ENCODE measurements at places on chromosomes 6 and 20.
A peak's percentile ranks its signal among the peaks of the same experiment; 100 is the strongest.

DNA sequence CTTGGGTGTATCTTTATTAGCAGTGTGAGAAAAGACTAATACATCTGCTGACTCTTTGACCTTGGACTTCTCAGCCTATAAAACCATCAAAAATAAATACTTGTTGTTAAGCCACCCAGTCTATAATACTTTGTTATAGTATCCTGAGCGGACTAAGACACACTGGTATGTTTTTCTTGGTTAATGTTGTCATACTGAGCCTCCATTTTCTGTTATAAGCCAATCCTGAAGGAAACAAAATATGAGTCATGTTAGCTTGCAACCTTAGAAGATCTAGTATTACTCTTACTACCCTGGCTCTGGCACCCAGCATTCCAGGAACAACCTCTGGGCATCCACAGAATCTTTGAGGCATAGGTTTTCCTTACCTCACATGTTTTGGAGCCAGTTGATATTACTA is 307.2 kb downstream of the FRK start:
- peak; percentile 11 for DNase-seq

DNA sequence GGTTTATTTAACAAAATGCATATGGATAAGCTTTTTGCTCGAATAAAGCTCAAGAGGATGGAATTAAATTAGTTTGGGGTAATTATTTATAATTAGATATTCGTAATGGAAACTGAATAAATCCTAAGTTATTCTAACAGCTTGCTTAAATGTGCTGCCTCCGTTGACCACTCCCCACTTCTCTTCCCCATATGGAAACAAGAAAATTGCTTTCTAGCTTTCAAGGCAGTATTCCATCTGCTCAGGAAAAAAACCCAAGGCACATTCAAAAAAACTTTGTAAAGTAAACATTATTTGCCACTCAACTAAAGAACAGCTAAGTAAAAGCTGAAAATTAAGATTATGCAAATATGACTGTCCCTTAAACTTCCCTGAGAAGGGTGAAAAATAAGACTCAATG is 369.2 kb downstream of the HAO1 start:
- no peak for DNase-seq

DNA sequence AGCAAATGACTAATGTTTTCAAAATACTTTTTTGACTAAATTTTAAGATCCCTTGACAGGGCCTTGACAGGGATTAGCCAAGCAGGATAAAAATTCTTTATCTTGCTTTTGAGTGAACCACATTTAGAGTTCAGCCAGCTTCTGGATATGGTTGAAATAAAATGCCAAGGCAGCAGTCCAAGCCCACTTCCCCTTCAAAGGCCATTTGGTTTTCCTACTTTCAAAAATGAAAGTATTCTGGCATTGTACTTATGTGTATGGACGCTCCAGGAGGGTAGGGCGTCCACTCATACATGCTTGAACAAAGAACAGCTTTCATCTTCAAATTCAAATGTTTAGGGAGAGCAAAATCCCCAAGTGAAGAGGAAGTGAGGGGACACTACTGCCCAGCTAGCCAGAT is 82.3 kb upstream of the BCLAF1 start:
- DNase-seq: no peak

DNA sequence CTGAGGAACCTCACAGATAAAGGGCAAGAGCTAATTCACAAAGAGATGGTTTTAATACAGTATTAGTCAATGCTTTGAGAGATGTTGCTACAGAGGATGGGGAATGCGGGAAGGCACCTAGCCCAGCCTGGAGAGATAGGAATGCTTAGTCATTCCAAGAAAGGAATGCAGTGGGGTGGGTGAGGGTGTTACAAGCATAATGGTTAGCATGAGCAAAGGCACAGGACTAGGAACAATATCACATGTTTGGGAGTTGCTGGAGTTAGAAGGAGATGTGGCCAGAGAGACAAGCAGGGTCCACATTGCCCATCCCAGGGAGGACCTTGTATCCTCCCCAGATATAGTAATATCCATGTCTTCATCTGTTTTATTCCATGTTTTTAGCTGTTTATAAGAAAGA is 107.0 kb upstream of the OGFRL1 start:
- DNase-seq: peak; percentile 84

GRCh38 chr20:47117371-47117770 is 222.7 kb downstream of the EYA2 start:
- DNase-seq: no peak

DNA sequence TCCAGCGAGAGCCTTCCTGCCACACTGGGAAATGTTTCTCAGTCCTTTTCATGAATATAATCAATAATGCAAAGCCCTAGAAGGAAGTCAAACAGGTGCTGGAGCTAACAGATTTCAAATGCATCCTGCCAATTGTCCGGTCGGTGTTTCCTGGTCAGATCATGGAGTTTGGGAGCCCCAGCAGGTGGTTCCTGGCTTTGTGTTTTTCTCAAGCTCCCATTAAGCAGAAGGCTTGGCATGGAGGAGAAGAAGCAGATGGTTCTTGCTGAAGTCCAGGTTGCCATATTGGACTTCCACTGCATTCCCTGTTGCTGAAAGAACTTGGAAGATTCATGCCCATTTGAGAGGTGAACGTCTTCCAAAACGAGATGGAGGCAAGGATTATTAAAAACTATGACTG is 68.6 kb downstream of the GFOD1 start:
- no peak for DNase-seq

DNA sequence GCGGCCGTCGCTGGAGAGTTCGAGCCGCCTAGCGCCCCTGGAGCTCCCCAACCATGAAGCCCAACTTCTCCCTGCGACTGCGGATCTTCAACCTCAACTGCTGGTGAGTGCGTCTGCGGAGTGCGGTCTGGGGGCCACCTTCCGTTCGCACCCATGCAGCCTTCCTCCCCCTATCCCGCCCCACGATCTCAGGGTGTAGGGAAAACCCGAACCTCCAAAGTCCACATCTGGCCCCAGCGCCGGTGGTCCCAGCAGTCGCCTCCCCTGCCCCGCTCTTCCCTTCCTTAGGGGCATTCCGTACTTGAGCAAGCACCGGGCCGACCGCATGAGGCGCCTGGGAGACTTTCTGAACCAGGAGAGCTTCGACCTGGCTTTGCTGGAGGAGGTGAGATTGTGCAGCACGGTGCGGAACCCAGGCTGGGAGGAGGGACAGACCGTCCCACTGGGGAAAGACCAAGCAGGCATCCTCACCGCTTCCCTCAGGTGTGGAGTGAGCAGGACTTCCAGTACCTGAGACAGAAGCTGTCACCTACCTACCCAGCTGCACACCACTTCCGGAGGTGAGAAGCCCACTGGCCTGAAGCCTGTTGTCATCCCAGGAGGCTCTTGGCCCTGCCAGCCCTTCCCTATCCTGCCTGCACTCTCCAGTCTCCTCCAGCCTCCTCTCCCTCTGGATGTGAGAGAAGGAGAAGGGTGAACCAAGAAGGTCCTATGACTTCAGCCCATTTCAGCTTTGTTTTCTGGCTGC is 719 bp downstream of the SMPD2 start:
- DNase-seq: peak; percentile 25

DNA sequence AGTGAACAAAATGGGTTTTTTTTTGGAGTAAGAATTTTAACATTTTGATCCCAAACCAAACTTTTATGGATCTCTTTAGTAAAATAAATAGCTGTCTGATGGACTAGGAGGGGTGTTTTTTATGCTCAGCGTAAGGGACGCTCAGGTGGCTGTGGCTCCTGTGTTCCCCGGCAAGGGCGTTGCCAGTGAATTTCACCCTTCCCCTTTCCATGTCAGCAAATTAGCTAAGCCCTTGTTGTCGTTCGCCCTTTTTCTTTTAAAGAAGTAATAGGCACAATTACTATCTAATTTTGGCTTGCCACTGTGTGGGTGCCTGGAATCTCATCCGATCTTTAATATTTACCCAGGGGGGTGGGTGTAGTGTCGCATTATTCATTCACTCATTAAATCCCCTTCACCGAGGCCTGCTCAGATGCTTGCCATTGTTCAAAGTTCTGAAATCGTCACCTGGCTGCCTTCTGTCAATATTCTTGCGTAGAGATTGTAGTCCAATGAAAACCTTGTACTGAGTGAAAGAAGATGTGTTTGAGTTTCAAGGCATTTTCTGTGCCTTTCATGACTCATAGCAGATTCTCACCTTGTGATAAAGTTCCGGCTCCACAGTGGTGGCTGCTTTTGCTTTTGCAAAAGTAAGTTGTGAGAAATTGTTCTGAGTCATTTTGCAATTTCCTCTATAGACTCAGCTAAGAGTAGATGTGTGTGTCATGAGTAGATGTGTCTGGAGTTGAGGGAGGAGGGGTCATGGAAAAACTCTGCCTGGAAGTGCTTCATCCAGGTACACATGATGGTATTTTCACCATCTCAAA is 40.0 kb upstream of the CLDN20 start:
- peak; percentile 92 for DNase-seq

DNA sequence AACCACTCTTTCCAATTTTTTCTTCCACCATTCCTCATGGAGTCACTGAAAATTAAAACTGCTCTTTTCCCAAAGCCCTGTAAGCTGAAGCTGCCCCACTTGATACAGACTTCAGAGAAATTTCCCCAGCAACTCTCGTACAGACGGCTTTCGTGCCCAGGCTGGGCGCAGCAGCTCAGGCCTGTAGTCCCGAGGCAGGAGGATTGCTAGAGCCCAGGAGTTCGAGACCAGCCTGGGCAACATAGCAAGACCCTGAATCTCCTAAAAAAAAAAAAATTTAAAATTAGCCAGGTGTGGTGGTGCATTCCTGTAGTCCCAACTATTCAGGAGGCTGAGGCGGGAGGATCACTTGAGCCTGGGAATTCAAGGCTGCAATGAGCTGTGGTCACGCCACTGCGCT is 6.6 kb downstream of the PPDPF start:
- DNase-seq: no peak

Data from A172 (cell line).